Myocyte (in vitro differentiated cells): ENCODE measurements at places on chromosomes 6 and 20.

GRCh38 chr6:11298651-11299420 lies 66.4 kb upstream of the NEDD9 start:
- no peak for DNase-seq

DNA sequence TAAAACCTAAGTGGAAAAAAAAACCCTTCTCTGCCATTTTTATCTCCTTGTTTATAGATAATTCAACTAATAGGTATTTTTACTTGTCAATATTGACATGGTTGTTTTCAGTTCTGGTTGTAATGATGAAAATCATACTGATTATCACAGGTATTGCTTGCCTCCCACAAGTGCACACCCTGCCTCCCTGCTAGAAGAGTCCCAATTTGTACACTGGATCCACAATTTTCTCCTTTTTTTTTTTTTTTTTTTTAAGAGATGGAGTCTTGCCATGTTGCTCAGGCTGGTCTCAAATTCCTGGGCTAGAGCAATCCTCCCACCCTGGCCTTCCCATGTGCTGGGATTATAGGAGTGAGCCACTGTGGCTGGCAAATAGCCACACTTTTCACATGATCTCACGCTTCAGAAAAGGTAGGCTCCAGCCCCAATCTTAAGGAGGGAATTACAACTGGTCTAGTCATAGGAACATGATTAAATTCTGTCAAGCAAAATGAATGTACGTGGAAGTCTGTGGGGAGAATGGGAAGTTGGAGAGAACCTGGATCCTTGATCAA lies 12.3 kb downstream of the DYNLT2 start:
- peak; percentile 19 for DNase-seq

- DNase-seq, result peak; percentile 65
These were observed 8.7 kb downstream of the TRIM38 start for GRCh38 chr6:25971187-25971821.

DNA sequence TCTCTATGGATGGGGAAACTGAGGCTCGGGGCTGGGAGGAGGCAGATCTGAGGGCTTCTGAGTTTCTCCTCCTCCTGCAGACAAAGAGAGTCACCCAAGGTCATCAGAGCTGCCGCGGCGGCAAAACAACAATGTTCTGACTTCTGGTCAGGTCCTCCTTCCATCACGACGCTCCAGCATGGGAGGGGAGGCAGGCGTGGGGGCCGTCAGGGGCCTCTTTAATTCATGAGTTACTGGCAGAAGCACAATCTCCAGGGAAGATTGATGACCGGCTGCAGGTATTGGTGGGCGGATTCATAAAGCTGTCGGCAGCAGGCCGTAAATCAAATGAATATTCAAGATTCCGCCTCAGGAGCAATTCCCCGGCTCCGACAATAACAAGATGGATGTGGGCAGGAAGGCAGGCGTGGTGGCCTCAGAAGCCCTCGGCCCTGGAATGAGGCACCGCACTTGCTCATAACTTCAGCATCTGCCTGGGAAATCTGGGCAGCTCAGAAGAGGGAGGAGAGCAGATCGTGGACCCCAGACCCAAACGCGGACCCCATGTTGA lies 19.1 kb downstream of the PCK1 start:
- DNase-seq, result no peak

GRCh38 chr6:52545406-52546119 lies 31.3 kb downstream of the TRAM2 start:
- DNase-seq, result no peak

DNA sequence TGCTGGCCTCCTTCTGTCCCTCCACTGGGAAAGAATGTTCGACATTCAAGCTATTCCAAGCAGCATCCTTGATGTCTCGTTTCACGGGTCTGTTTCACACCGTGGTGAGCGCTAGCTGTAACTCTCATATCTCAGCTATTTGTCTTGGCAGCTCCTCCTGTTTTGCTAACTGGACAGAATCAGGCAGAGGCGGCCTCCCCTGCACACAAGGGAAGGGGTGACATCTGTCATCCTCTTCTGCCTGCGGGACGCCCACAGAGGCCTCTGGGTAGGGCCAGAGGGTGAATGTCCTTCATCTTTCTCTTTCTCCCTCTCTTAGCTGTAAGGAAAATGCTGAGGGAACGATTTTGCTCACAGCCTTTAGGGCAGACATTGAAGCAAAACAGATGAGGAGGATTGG lies 232.8 kb upstream of the GMDS start:
- peak; percentile 75 for DNase-seq

- DNase-seq, result no peak
These were observed 65.5 kb downstream of the MAN1A1 start for GRCh38 chr6:119283979-119284545.

DNA sequence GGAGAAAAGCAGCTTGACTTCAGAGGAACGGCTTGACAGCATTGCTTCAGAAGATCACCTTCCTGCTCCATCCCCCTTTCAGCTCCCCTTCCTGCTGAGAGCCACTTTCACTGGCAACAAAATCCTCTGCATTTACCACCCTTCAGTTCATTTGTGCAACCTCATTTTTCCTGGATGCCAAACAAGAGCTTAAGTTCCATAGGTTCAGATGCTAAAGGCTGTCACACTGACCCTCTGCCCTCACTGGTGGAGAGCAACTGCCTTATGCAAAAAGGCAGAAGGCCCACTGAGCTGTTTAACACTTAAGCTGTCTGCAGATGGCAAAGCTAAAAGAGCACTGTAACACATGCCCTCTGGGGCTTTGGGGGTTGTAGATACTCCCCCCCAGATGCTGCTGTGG lies 131.2 kb upstream of the SPACA1 start:
- no peak for DNase-seq

DNA sequence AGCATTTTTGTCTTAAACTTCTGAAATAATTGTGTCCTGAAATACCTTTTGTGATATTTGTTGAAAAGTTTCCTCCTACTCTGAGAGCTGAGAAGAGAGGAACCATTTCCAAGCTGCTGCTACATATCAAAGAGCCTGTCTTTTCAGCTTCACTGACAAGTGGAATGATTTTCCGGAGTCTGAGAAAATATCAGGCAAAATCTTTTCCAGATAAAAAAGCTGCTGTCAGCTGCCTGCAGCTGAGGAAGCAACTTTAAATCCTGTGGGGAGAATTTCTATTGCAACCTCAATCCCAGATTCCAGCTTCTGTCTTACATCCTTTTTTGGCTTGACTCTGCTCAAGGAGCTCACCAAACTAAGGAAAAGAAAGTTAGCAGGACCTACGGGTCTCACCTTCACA lies 904.3 kb downstream of the PHF3 start:
- no peak for DNase-seq

DNA sequence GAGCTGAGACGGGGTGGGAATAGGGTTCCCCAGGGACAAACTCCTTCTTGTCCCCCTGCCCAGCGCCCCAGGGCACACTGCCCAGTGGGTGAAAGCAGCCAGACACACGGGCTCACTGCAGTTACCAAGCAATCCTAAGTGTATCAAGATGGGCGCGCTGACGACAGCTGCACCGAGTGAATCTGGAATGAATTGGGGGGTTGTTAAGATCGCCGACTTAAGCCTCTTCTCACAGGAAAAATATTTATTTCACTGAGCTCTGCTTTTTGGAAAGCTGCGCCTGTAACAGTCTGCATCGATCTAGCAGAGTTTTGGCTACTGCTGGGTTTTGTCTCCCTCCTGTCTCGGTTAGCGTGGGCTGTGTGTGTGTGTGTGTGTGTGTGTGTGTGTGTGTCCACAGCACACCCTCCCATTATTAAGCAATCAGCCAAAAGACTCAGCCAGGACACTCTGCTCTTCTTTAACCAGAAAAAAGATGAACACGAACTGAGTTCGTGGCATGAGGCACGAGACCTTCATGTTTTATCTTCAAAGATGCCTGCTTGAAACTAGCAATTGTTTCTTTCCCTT lies 35.9 kb downstream of the RIPOR3 start:
- peak; percentile 80 for DNase-seq

- peak; percentile 60 for DNase-seq
These were observed 161.0 kb downstream of the ASCC3 start for GRCh38 chr6:100719883-100720682.

GRCh38 chr20:31801508-31801907 lies 17.6 kb upstream of the MYLK2 start:
- no peak for DNase-seq

- no peak for DNase-seq
These were observed 59.3 kb downstream of the PRL start for GRCh38 chr6:22237526-22237925.

GRCh38 chr6:25103603-25104002 lies 167.8 kb upstream of the RIPOR2 start:
- no peak for DNase-seq

- DNase-seq, result peak; percentile 68
These were observed 50.5 kb downstream of the EBF4 start for GRCh38 chr20:2742934-2743559.

- no peak for DNase-seq
These were observed 7.1 kb downstream of the PLEKHG1 start for GRCh38 chr6:150606647-150607328.

DNA sequence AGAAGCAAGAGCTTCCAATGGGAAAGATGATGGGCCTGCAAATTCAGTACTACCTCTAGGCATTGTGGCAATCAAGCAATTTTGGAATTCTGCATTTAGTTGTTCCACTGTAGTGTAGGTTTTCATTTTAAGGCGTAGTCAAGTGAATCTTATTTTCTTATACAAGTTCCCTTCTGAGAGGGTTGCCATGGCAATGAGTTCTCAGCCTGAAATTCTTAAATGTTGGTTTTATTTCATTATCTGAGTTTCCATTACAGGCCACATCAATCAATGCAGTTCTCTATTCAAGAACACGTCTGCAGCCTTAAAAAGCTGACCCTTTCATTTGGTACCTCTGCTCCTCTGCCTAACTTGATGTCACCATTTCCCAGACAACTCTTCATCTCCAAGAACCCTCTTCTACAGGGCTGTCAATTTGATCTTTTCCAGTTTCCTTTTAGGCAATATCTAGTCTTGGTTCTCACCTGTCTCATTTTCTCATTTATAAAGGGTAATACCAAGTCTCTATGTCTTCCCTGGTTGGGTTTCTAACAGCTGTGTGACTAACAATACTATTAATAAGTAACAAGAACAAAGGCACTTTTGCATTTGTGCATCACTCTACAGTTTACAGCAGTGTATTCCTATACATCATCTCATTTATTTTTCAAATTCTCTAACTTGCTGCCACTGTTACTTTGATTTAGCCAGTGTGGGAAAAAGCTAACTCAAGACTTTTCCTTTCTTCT lies 898.2 kb upstream of the FLRT3 start:
- DNase-seq, result no peak

- DNase-seq, result peak; percentile 81
These were observed 171.9 kb upstream of the PMEPA1 start for GRCh38 chr20:57881466-57882385.

DNA sequence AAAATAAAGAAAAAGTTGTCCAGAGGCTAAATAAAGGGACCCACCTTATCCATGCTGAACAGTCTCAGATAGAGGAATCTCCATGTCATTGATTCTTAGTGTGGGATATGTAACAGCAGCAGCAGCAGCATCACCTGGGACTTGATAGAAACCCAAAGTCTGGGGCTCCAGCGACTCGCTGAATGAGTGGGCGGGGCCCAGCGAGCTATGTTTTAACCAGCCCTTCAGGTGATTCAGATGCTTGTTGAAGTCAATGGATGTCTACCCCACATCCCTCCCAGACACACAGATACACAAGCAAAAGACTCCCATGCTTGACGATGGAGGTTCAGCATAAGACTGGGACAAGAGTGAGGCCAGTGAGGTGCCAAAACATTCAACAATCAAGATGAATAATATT lies 298.6 kb downstream of the UBE3D start:
- DNase-seq, result no peak

DNA sequence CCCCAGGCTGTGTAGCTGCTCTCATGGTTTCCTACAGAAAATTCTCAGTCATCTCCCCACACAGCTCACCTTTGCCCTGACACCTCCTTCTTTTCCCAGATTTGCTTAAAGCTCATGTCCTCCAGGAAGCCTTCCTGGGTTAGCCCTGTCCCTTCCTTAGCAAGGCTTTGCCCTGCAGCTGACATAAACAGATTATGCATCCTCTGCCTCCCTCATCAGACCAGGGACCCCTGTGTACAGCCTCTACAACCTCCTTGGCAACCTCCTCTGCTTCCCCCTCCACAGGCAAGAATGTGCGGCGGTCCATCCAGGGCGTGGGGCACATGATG lies 39.8 kb downstream of the UQCC2 start:
- DNase-seq, result no peak

DNA sequence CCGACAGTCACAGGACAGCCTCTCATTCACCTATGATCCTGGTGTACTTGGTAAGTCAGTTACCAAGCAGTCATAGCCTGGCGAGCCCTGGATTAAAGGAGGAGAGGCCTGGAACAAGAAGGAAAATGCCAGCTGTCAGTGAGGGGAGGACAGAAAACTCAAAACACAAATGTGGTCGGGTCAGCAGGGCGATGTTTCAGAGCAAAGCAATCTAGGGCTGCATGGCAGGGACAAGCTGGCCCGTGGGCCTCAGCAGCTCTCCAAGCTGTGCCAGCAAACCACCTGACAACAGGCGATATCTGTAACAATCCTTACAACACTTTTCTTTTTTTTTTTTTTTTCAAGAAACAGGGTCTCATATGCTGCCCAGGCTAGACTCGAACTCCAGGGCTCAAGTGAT lies 40.3 kb downstream of the MGME1 start:
- peak; percentile 84 for DNase-seq

GRCh38 chr6:28488916-28489365 lies 26.7 kb downstream of the GPX6 start:
- DNase-seq, result peak; percentile 2

- DNase-seq, result no peak
These were observed 884 bp downstream of the TSPO2 start for GRCh38 chr6:41043151-41043550.
